ENCODE measurements at places on chromosomes 11 and 22.

DNA sequence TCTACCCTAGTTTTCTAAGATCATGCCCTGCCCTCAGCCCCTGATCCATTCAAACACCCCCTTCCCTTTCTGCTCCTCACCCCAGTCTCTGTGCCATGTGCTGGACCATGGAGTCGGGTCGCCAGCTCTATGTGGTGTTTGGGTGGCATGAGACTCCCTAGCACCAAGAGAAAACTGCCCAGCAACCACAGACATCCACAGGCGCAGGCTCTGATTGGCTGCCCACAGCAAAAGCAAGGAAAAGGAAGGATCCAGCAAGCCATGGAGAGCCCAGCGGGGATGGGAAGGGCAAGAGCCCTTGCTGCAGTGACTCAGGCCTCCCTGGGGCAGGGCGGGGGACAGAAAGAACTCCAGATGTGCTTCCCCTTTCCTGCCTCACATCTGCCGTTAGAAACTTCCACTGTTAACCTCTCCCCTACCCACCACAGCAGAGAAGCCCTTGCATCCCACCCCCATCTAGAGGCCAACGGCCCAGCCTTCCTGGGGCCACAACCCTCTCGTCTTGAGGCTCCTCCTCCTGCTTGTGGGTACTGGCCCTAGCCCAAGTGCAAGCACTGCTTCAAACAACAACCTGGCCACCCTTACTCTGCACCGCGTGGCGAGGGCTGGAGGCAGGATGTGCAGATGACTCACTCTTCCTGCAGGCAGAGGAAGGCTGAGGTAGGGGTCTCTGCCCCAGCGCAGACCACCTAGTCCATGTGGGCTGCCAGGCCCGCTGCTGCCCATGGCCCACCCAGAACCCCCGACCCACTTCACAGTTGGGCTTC lies 9.7 kb upstream of the AHNAK start:
- peak; percentile 95 for DNase-seq

DNA sequence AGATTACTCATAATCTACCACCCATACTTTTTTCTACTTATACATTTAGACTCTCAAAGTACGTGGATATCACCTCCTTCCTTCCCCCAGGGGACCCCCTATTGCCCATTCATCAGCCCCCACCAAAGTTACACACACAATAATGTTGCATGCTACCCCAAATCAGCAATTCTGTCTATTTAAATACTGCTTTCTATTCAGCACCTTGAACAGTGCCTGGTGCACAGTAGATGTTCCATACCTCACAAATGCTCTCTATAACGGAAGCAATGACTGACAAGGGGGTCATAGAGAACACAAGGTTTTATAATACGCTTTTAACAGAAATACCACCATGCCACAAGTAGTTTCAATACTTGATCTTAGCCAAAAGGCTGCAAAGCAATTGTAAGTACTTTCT lies 370.7 kb downstream of the MIAT start:
- no peak for DNase-seq

GRCh38 chr11:44018127-44018521 lies 29.7 kb upstream of the ACCSL start:
- no peak for DNase-seq

DNA sequence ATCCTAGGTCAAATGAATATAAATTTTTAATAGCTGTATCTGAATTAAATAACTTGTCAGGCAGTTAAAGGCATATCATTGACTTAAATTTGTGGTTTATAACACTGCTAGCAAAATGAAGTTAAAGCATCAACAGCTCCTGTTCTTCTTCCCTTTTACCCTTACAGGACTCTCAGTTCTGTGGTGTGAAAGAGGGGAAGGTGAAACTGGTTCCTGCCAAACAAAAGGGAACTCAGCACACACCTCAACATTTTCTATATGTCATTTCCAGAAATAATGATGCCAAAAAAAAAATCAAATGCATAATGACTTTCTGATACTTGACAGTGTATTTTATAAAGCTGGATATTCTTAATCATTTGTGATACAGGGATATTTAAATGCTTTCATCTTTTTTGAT lies 21.2 kb downstream of the ARL14EP start:
- DNase-seq, result no peak

GRCh38 chr11:37394236-37394870 lies 796.3 kb upstream of the RAG2 start:
- no peak for DNase-seq

- no peak for DNase-seq
These were observed 64.7 kb upstream of the CCND1 start for GRCh38 chr11:69576069-69576782.

GRCh38 chr11:8281266-8281665 lies 17.6 kb upstream of the LMO1 start:
- DNase-seq, result no peak

DNA sequence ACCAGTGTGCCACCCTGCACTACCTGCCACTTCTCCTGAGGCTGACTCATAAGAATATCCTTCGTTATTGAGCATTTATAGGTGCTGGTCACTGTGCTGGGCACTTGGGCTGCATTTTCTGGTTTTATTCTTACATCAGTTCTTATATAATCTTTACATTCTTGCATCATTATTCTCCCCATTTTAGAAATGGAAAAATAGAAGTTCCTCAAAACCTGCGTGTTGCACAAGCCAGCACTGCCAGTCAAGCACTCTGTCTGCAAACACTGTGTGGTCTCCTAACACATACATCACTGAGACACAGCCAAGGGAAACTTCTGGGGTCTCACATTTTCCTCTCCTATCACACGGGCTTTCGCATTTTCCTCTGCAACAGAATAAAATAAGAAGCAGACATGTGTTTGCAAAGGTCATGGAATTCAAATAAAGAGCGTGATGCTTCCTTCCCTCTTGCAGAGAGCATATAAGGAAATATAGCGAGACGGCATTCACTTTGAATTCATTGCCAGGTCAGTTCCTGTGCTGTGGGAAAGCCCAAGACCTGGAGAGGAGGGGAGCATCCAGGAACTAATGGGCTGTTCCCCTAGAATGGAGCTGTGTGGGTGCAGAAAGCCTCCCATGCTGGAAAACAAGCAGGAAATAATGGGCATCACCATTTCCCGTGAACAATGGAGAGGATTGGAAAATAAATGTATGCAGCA lies 73.9 kb upstream of the SEZ6L start:
- no peak for DNase-seq

- no peak for DNase-seq
These were observed 28.8 kb downstream of the TBC1D22A start for GRCh38 chr22:46791201-46791731.
